ENCODE measurements at places on chromosomes 1 and 21. TPM values are rescaled to one million over a fixed set of nuclear protein-coding genes. Genes with fewer than 3 reads are reported as not detected.

DNA sequence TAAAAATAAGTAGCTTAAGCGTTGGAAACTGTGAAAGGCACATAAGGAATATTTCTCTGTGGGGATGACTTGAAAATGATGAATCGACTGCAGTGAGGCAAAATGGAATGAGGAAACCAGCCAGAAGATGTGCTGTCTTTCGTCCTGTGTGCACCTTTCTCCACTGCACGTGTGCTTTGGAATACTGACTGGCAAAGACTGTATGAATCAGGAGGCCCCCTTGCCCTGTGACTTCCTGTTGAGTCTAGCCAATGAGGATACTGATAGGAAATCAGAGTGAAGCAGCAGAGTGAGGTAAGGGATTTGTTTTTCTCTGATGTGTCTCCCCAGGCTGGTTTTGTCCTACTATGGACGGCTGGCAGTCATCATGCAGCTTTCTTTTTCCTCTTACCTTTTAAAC, 118.2 kb upstream of the ADGRL4 start:
- DNase-seq = no peak

DNA sequence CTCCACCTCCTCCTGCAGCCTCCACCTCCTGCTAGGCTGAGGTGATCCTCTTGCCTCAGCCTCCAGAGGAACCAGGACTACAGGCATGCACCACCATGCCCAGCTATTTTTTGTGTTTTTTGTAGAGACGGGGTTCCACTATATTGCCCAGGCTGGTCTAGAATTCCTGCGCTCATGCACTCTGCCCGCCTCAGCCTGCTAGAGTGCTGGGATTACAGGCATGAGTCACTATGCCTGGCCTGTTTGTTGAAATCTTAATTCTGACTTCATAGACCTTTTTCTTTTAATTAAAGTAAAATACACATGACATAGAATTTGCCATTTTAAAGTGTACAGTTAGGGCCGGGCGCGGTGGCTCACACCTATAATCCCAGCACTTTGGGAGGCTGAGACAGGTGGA, 42.7 kb downstream of the FAAP20 start:
- no peak for DNase-seq

DNA sequence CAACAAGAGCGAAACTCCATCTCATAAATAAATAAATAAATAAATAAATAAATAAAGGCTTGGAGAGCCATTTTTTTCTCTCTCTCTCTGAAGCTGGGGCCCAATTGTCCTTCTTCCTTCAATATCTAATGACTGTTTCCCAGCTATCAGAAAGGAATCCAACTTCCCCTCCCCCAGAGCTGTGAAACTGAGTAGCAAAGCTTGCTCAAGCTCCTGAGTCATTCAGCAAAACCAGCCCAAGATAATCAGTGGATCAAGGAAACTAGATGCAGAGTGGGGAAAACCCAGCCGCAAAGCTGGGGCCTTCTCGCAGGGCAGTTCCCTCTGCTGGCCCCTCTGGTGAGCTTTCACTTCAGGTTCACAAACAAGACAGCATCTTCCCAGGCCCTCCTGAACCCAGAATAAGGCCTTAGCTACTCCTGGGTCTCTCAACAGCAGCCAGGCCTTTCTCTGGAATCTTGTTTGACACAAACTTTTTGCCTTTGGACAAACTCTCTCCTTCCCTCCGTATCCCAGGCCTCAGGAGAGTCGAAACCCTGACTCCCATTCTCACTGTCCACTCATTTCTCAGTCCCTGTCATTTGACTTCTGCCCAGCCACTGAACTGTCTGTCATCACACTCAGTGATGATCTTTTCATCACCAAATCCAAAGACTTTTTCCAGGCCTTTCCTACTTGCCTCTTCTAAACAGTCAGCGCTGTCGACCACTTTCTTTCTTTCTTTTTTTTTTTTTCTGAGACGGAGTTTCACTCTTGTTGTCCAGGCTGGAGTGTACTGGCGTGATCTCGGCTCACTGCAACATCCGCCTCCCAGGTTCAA, 18.0 kb upstream of the PTP4A2 start:
- peak; percentile 97 for DNase-seq

DNA sequence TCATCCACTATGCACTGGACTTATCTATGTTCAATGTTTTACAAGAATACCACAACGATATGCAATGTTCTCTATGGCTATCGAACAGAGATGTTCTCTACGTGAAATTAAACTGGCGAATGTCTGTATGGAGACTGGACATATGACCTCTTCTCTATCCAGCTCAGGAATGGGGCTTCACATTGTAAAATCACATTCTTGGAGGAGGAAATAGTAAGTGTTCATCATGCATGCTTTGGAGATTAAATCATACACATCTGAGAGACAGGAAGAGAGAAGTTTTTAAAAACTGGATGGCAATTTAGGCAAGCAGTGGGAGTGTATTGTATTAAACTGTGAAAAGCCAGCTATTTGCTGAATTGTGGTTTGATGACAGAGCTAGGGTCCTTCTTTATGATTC, 47.9 kb upstream of the RGL1 start:
- DNase-seq = peak; percentile 33

Gene CELF3
- total RNA-seq = not detected

Gene TPR
- 40.5 TPM for total RNA-seq

Gene TRIM67
- total RNA-seq = not detected
